ENCODE measurements at places on chromosomes 16 and 17. TPM values are rescaled to one million over a fixed set of nuclear protein-coding genes. Genes with fewer than 3 reads are reported as not detected.

The RANBP10 gene
- total RNA-seq: 32.0 TPM

The AXIN1 gene
- total RNA-seq: 16.4 TPM

DNA sequence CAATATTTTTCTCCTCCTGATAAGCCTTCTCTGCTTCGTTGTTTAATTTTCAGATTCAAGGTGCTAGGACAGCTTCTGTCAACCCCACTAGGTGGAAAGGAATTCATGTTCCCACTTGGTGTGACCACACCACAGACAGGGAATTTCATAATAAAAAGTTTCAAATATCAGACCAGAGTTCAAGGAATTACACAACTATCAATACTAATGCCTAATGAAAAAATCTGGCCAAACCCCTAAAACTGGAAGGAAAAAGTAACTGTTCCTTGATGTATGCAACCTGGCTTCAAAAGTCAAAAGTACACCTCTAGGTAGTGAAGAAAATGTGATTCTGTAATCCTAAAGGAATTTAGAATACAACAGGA lies 87.8 kb upstream of the CORO6 start:
- no peak overlapping the region for H3K27ac ChIP-seq
- no peak for DNase-seq
- peaks cover 11% of the 10 kb centered on the region for H3K4me1 ChIP-seq
- no peaks in the 10 kb centered on the region for H3K27me3 ChIP-seq

DNA sequence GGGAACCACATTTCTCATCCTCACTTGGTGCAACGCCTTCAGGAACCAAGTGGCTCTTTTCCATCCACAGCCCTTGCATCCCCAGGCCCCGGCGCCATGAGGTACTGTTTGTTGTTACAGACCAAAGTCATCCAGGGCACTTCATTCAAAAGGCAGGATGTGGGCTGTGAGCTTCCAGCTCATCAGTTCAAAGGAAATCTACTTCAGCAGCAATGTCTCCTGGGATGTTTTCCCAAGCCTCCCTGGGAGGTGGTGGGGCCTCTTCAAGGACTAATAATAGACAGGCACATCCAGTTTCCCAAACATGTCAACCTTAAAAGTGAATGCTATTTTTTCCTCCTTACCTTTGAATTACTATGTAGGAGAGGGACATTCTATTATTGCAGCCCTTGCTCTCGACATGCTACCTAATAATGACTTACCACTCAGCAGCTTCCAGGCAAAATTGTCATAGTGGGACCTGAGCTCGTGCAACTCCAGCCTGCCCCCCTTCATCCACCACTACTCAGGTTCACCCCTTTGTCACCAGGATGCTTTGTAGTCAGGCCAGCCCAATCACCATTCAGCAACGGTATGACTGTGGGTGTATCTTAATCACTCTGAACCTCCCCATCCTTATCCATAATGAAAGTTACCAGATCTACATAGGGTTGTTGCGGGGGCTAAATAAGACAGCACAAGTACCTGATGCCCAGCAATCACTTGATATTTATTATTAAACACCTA lies 1.7 kb upstream of the PRKCB start:
- no peak for DNase-seq
- no peak overlapping the region for H3K4me3 ChIP-seq
- H3K27me3 ChIP-seq: peaks cover 17% of the 10 kb centered on the region
- H3K4me1 ChIP-seq: peaks cover 5% of the 10 kb centered on the region
- H3K36me3 ChIP-seq: no peaks in the 10 kb centered on the region

GRCh38 chr17:61402978-61403800 lies 3.5 kb downstream of the TBX2 start:
- H3K36me3 ChIP-seq: no peaks in the 10 kb centered on the region
- H3K27me3 ChIP-seq: peaks cover 48% of the 10 kb centered on the region
- peaks cover 13% of the 10 kb centered on the region for H3K4me1 ChIP-seq
- DNase-seq: no peak
- H3K27ac ChIP-seq: no peak overlapping the region
- H3K4me3 ChIP-seq: peak overlapping the region; percentile 79

GRCh38 chr16:86722970-86723369 lies 144.6 kb downstream of the FOXL1 start:
- no peak for DNase-seq
- no peak overlapping the region for H3K27ac ChIP-seq
- H3K36me3 ChIP-seq: peaks cover 3% of the 10 kb centered on the region
- peaks cover 5% of the 10 kb centered on the region for H3K27me3 ChIP-seq

- DNase-seq: no peak
- peaks cover 10% of the 10 kb centered on the region for H3K27me3 ChIP-seq
- H3K4me1 ChIP-seq: peaks cover 3% of the 10 kb centered on the region
- H3K4me3 ChIP-seq: no peak overlapping the region
Measured at GRCh38 chr16:57541754-57542435, 548 bp upstream of the ADGRG5 start.

DNA sequence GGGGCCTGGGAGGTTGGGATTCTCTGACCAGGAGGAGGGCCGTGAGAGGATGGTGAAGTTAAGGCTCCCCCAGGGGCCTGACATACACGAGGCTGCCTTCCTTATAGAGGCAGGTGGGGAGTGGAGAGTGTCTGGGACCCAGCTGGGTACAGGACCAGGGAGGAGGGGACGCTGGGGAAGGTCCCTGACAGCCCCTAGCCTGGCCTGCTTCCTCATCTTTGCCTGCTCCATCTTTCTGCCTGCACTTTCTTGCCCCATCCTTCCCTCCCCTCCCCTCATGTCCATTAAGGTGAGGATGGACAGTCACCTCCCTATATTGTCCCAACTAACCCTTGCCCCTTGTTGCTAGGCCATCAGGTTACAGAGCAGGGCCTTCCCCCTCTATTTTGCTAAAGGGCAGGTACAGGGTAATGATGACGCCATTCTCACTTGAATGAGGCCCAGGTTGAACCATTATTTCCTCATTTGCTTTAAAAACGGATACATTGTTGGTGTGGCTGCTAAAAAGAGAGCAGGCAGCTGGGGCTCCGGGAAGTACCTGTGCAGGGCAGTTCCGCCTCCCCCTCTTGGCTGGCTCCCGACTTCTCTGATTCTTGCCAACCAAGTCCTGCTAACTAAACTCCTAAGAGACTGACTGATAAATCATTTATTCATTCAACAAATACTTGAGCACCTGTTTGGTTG lies 1.3 kb downstream of the C17orf99 start:
- peaks cover 6% of the 10 kb centered on the region for H3K27me3 ChIP-seq
- H3K36me3 ChIP-seq: no peaks in the 10 kb centered on the region
- H3K4me3 ChIP-seq: no peak overlapping the region

- H3K4me1 ChIP-seq: peaks cover 32% of the 10 kb centered on the region
- DNase-seq: no peak
- H3K27me3 ChIP-seq: peaks cover 43% of the 10 kb centered on the region
- peak overlapping the region; percentile 98 for H3K27ac ChIP-seq
Measured at GRCh38 chr17:7843257-7843535, 9.2 kb downstream of the KDM6B start.

All from glutamatergic neuron (in vitro differentiated cells).